PC-9 (cell line): ENCODE measurements at places on chromosomes 12 and 14. TPM values are rescaled to one million over a fixed set of nuclear protein-coding genes. Genes with fewer than 3 reads are reported as not detected.

GRCh38 chr12:11499806-11500187 lies 104.4 kb upstream of the PRB2 start:
- H3K27ac ChIP-seq = no peak overlapping the region
- no peaks in the 10 kb centered on the region for H3K27me3 ChIP-seq
- H3K36me3 ChIP-seq = no peaks in the 10 kb centered on the region
- no peak for DNase-seq
- no peaks in the 10 kb centered on the region for H3K4me1 ChIP-seq

DNA sequence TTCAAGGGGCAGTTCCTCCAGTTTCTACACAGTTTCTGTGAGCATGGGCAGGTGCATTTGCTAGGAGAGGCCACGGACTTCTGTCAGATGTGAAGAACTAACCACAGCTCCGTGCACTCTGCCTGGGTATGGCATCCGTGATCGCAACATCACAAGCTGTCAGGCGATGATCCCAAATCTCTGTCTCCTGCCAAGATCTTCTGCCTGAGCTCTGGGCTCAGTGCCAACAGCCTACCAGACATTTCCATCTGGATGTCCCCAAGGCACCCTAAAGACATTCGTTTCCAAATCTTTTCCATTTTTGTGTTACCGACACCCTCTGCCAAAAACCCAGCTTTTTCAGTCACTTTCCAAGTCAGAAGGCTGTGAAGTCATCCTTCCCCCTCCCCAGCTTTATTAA lies 292.1 kb downstream of the GLT1D1 start:
- no peak for DNase-seq
- H3K4me3 ChIP-seq = no peak overlapping the region
- H3K4me1 ChIP-seq = no peaks in the 10 kb centered on the region
- H3K36me3 ChIP-seq = no peaks in the 10 kb centered on the region
- no peak overlapping the region for H3K27ac ChIP-seq

DNA sequence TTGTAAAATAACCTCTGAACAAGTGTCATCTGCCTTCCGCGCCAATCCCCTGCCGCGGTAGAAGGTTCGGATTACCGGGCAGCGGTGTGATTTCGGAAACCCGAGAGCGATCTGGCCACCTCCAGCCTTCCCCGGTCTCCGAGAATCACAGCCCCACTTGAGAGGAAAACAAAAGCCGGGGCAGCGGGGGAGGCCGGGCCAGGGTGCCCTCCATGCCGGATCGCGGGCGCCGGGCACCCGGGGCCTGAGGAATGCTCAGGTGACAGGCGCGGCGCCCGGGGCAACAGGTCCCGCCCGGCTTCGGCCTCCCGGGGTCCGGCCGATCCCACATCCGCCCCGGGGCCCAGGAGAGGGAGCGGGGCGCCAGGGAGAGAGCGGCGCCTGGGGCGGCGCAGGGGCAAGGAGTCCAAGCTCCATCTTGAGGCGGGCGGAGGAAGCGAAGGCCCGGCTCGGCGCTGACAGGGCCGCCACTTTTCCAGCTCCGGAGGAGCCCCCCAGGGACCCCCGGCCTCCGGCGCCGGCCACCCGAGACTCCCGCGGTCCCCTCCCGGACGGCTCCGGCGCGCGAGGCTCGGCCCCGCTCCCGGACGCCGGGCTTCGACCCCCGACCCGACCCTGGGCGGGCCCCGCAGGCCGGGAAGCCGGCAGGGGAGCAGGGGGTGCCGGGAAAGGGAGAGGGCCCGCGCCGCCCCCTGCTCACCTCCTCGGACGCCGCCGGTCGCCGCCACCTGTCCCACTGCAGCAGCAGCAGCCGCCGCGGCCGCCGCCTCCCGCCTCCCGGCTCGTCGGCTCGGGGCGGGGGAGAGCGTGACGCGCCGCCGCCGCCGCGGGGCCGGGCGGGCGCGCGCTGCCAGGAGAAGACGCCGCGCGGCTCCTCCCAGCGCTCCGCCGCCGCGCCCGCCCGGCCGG lies at the start of gene CLIP1:
Gene CLIP1, minus strand, starts transcription at position 849 of the 909 bp plus-strand sequence. CDS start 42,217 bp downstream, outside the sequence.
- no peaks in the 10 kb centered on the region for H3K27me3 ChIP-seq
- DNase-seq = peak; percentile 83
- H3K27ac ChIP-seq = peak within 1 kb of the TSS; percentile 96
- peak within 1 kb of the TSS; percentile 71 for H3K4me3 ChIP-seq
- H3K36me3 ChIP-seq = no peaks in the 10 kb centered on the region

DNA sequence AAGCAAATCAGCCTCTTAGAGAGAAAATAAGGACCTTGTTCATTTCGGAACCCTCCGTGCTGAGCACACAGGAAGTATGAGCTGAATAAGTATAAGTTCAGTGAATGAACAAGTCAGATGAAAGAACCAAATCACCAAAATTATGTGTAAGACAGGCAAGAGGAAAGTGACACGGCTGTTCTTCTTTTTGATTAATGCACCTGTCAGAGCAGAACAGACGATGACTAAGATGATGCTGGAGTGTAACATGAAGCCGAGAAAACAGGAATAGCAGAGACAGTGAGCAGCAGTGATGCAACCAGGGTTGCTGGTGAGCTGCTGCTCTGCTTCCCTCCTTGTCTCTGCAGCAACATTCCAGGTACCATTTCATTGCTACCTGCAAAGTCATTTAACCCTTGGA lies 861.1 kb downstream of the GALC start:
- no peak overlapping the region for H3K27ac ChIP-seq
- H3K36me3 ChIP-seq = no peaks in the 10 kb centered on the region
- no peaks in the 10 kb centered on the region for H3K27me3 ChIP-seq
- no peaks in the 10 kb centered on the region for H3K4me1 ChIP-seq

- no peak overlapping the region for H3K4me3 ChIP-seq
- H3K27ac ChIP-seq = no peak overlapping the region
- H3K4me1 ChIP-seq = no peaks in the 10 kb centered on the region
- H3K27me3 ChIP-seq = no peaks in the 10 kb centered on the region
- no peaks in the 10 kb centered on the region for H3K36me3 ChIP-seq
- DNase-seq = no peak
Measured at GRCh38 chr12:86950444-86950843, 694.3 kb upstream of the MGAT4C start.

PFKM gene
- total RNA-seq = 63.2 and 67.6 TPM in 2 replicates
